GM04503 (cell line): ENCODE measurements at places on chromosomes 4 and X.
A peak's percentile ranks its signal among the peaks of the same experiment; 100 is the strongest.

GRCh38 chrX:48636776-48637175 is 39.5 kb downstream of the WDR13 start:
- no peak for DNase-seq

DNA sequence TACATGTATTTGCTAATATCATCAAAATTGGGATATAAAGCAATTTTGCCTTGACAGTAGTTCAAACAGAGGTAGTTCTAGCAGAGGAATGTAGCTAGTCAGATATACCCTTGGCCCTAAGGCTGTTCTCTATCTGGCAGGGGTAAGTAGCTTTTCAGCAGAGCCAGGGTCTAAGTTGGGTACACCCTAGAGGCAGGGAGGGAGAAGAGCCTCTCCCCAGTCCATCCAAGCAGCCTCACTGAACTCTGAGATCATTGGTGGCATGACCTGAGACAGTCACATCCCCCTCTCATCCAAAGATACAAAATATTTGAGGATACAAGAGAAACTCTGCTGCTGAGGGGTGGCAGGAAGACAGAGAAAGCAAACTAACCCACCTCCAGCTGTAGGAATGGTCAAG is 343.7 kb downstream of the DHX15 start:
- DNase-seq = no peak

DNA sequence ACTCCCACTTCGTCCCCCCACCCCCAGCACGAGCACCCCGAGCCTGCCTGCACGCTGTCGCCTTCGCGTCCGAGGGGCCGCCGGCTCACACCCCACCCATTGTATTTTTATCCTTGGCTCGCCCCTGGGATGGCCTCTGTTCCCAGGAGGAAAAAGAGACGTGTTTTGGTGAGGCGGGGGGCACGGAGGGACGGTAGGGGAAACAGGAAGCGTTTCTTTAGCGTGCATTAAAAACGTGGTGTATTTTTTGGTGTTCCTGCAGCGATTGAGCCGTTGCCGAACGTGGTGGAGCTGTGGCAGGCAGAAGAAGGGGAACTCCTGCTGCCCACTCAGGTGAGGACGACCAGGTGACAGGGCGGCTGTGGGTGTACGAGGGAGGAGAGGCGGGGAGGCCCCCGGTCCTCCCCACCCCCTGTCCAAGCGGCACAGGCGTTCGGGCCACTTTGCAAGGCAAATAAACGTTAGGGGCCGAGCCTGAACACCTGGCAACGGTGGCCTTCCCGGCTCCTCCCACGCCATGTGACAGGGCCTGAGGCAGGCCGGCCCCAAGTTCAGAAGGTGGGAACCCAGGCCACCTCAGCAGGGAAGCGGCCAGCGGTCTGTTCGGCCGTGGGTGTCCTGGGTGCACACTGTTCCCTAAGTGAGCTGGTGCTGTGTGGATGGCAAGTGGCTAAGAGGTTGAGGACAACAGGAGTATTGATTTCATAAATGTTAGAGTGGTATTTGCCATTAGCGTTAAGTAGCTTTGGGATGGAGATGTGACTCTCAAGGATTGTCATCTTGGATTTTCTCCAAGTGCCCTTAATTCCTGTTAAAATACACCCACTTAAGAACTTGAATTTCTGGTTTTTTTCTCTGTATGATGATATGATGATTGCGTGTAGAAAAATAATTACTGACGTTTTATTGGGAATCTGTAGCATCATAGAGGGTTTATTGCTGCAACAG is 1.1 kb downstream of the TMEM131L start:
- DNase-seq = no peak

DNA sequence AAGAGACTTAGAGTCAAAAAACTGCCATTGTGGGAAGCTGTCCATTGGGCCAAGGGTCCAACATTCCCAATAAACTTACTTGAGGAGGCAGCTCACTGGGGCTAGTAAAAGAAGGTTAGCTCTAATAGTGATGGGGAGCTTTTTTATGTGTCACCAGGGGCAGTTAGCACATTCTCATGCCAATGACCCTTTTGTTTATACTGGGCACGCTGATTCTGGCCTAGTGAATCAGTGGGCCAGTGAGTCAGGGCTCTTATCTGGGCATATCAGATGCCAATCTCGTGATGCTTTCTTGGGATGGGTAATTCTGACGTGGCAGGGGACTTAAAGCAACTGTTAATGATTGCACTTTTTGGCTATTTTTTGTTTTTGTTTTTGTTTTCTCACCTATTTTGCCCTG is 27.8 kb downstream of the TCEAL1 start:
- DNase-seq = peak; percentile 36

GRCh38 chrX:45126158-45126557 is 74.5 kb downstream of the DIPK2B start:
- no peak for DNase-seq

DNA sequence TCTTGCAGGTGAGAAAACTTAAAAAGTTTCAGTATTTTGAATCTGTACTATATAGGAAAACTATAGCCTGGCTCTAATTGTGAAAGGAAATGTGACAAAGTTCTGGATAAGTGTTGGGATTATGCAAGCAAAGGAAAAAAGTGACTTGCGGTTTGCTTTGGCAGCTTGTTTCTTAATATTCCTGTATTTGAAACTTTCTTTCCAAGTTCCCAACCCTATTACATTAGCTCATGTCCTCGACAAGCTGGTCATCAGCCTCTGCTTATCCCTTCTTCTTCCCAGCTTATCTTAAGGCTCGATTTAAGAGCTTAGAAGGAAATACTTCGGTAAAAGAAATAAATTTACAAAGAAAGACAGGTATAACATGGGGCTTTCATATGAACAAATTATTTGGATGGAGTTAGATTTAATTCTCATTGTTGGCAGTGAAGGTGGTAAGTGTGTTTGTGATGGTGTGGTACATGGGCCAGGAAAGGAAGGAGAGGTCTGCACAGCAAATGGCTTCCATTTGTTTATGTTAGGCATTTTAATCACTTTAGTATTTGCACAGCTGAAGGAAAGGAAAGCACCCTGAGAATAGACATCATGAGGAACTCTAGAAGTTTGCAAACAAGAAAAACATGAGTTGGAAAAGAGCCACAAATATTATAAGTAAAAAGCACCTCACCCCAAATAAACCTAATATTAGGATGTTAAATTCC is 5.1 kb upstream of the MYOZ2 start:
- no peak for DNase-seq

GRCh38 chrX:147376601-147377422 is 534.9 kb upstream of the FMR1 start:
- DNase-seq = no peak

- no peak for DNase-seq
Observed at GRCh38 chrX:51975360-51975759, 81.9 kb downstream of the MAGED1 start.
